ENCODE measurements at places on chromosomes 7 and 10.

- DNase-seq: peak; percentile 31
These were observed 37.6 kb downstream of the GET4 start for GRCh38 chr7:913736-914520.

DNA sequence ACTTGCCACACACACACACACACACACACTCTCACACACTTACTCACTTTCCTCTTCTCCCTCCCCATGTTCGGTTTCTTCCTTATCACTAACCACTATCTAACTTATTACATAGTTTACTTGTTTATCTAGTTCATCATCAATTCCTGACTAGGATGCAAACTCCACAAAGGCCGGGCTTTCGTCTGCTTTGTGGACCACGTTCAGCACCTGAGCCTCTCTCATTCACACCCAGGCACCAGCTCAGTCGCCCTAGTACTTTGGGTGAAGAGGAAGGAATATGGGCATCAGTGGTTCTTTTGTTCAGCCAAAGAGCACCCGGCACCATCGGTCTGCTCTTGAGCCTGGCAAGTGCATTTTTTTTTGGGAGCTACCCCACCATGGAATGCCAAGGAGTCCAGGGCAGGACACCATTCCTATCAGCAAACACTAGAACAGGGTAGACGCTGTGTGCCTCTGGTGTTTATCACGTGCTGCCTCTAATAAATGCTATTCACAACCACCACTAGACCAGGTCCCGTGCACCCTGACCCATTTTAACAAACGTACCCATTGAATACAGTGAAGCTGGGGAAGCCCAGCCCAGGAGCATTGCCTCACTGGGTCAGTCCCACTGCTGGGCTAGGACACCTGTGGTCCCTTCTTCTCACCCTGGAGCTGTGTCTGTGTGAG lies 2.2 kb downstream of the C10orf67 start:
- DNase-seq: no peak

GRCh38 chr10:116730464-116731260 lies 11.7 kb downstream of the HSPA12A start:
- no peak for DNase-seq

- DNase-seq: no peak
These were observed 37.8 kb downstream of the HHEX start for GRCh38 chr10:92727550-92727949.

- peak; percentile 24 for DNase-seq
These were observed 293.3 kb upstream of the KLF14 start for GRCh38 chr7:131027287-131027773.

- peak; percentile 36 for DNase-seq
These were observed 3.2 kb downstream of the ZNF775 start for GRCh38 chr7:150382123-150382843.

- peak; percentile 61 for DNase-seq
These were observed 118.5 kb downstream of the NKX6-2 start for GRCh38 chr10:132667342-132668047.

DNA sequence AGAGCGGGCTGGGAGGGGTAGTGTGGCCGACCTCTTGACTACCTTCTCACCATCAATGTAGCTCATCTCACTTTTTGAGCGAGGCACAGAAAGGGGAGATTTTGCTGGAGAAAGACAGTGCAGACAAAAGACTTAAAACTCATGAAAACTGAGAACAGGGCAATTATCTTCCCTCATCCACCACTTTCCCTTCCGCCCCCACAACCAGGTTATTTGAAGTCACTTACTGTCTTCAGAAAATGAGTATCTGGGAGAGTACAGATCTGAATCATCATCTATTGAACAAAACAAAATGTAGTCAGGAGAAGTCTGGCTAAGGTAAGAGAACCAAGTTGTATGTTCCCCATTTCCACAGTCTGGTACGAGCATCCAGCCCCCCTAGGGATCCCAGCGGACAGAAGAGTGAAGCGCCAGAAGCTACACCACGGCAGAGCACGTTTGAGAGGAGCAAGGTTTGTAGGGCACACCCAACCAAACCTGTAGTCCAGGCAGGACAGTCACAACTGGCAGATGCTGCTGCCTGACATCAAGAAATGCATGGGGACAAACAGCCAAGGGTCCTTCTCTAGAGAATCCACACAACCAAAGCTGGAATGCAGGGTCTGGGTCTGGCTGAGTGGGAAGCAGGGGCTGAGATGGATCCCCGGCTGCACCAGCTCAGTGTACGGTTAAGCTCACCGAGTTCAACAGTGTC lies 93.4 kb upstream of the PDLIM1 start:
- DNase-seq: no peak

GRCh38 chr7:100157069-100157333 lies 1.5 kb downstream of the TRAPPC14 start:
- no peak for DNase-seq

DNA sequence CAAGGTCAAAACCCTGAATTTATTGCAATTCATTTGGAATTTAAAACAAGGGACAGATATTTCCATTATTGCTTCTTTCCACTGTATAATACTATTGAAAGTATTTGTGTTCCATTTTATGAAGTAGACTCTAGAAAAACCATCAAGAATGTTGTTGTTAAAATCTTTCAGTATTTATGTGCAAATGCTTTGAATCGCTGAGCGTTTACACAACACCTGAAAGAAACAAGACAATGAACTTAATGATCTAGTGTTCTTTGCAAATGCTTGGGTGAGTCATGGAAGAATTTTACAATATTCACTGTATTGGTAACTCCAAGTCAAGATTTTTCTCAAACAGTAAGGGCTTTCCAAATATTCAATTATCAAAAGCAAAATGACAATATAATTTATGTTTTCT lies 97.1 kb downstream of the VIPR2 start:
- DNase-seq: no peak

- DNase-seq: no peak
These were observed 156.7 kb downstream of the PRKG1 start for GRCh38 chr10:51230887-51231585.

GRCh38 chr7:124201768-124202349 lies 169.0 kb upstream of the TMEM229A start:
- peak; percentile 21 for DNase-seq

GRCh38 chr7:17782216-17782549 lies 158.1 kb downstream of the SNX13 start:
- no peak for DNase-seq

- DNase-seq: no peak
These were observed 118.4 kb downstream of the MBL2 start for GRCh38 chr10:52654201-52654600.

DNA sequence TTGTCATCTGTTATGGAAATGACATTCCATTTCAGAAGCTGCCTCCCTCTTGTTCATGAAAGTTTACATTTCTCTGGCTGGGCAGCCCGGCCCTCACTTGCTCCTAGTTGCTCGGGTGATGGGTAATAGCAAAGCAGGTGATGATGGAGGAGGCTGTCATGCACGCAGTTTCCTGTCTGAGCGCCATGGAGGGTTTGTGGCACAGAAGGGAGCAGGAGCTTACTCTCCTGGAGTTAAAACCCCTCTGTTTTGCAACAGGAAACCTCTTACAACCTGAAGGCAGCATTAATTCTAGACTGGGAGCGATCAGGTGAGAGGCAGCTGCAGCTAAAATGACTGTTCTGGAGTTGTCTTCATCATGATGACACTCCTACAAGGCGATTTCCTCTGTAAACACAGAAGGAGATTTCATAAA lies 34.1 kb upstream of the MKI67 start:
- peak; percentile 8 for DNase-seq

DNA sequence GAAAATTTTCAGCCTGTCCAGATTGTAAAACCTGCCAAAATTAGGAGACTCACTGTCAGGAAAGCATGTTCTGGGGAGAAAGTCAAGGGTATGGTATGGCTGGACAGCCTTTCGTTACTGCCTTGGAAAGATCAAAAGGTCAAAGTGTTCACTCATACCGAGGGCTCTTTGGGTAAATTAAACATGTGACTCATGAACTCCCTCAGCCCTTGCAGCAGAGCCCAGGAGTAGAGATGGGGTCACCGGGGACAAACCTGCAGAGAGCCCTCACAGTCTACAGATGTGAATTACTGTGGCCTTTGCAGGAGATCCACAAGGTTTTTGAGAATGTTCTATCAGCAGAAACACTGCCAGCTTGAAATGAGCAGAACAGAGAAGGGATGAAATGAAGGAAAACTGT lies 275.7 kb downstream of the KLF6 start:
- DNase-seq: no peak

GRCh38 chr10:27457966-27458365 lies 46.1 kb upstream of the RAB18 start:
- no peak for DNase-seq

DNA sequence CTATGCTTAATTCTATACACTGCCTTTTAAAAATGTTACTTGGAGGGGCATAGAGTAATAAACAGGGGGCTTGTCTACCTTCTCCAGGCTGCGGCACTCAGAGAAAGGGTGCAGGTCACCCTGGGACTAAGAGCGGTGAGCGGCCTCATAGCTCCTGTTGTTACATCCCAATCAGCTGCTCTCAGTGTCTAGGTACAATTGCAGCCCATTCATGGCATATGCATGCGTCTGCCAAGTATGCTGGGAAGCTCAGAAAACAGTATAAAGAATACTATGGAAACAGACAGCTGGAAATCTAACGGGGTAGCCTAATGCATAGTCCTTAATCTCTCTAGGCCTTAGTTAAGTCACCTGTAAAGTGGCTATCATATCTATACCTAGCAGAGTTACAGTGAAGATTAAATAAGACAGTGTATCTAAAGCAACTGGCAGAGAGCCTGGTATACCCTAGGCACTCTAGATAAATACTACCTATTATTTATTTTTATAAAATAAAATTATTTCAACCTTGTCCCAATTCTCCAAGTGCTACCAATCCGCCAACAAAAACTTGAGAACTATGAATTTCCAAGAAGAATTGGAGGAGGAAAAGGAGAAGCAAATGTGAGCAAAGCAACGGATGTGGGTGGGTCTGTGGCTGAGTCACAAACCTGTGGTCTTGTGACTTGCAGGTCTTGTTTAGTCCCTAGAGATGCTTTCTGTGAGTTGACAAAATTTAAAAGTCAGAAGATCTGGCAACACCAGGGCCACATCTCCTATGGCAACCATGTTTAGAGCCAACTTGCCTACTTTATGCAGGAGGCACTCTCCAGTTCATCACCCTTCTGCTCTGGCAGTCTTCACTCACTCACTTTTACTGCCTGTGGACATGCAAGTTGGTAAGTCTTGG lies 183.0 kb downstream of the RAPGEF5 start:
- peak; percentile 64 for DNase-seq

- peak; percentile 17 for DNase-seq
These were observed 663 bp downstream of the MACC1 start for GRCh38 chr7:20216406-20217036.

GRCh38 chr7:139985811-139986210 lies 76.9 kb downstream of the PARP12 start:
- no peak for DNase-seq

GRCh38 chr10:128325788-128326187 lies 199.6 kb upstream of the MKI67 start:
- DNase-seq: no peak

- no peak for DNase-seq
These were observed 114.5 kb downstream of the HTR7 start for GRCh38 chr10:90743291-90743690.
